ENCODE measurements at places on chromosomes 4 and X. TPM values are rescaled to one million over a fixed set of nuclear protein-coding genes. Genes with fewer than 3 reads are reported as not detected.

The ANKRD17 gene
- 71.3 TPM for total RNA-seq

The PHKA2 gene
- 11.4 TPM for total RNA-seq

The EPGN gene
- 0.13 TPM for total RNA-seq

The RAB41 gene
- not detected for total RNA-seq

The SLC6A14 gene
- total RNA-seq = not detected

The JADE3 gene
- 4.3 TPM for total RNA-seq

The CENPVL2 gene
- not detected for total RNA-seq

The FRMPD3 gene
- total RNA-seq = 0.39 TPM

The PITX2 gene
- total RNA-seq = not detected

The CT45A1 gene
- total RNA-seq = not detected

The NSDHL gene
- total RNA-seq = 15.0 TPM

The VSIG4 gene
- total RNA-seq = not detected

The CXXC4 gene
- total RNA-seq = not detected

The EDA2R gene
- total RNA-seq = 5.6 TPM

The MAP7D2 gene
- 0.13 TPM for total RNA-seq

The LEF1 gene
- total RNA-seq = 2.4 TPM

The CT55 gene
- total RNA-seq = not detected

The GATA1 gene
- not detected for total RNA-seq

The SLC25A53 gene
- total RNA-seq = 7.1 TPM

The SLC10A4 gene
- not detected for total RNA-seq

The EVC2 gene
- total RNA-seq = 16.2 TPM

The TEX13B gene
- not detected for total RNA-seq

The KCNE5 gene
- total RNA-seq = 0.11 TPM

The RGN gene
- total RNA-seq = 9.6 TPM

The SATL1 gene
- not detected for total RNA-seq

The PRDM5 gene
- 26.9 TPM for total RNA-seq

The HSFX4 gene
- total RNA-seq = not detected

The PROM1 gene
- total RNA-seq = not detected

The FAM236D gene
- total RNA-seq = not detected

The GUCY2F gene
- not detected for total RNA-seq

The UCHL1 gene
- total RNA-seq = 54.6 TPM

The RPS6KA6 gene
- 6.8 TPM for total RNA-seq

The TMEM271 gene
- not detected for total RNA-seq

The MXRA5 gene
- total RNA-seq = 135 TPM

The PTPN13 gene
- total RNA-seq = 44.3 TPM

The MAGEC3 gene
- total RNA-seq = not detected

The S100G gene
- total RNA-seq = not detected

The KLB gene
- under 0.01 TPM for total RNA-seq

The PDE5A gene
- total RNA-seq = 115 TPM

The RBM47 gene
- 1.4 TPM for total RNA-seq

The PRRG1 gene
- 20.5 TPM for total RNA-seq

The SLC7A11 gene
- 70.8 TPM for total RNA-seq

The DOCK11 gene
- total RNA-seq = 19.2 TPM

The CXCL10 gene
- total RNA-seq = not detected

The AMELX gene
- total RNA-seq = not detected

The HTN1 gene
- not detected for total RNA-seq

The SLC16A2 gene
- 18.6 TPM for total RNA-seq

The MND1 gene
- 3.8 TPM for total RNA-seq

The VCX gene
- not detected for total RNA-seq

The FAM184B gene
- total RNA-seq = not detected

The BMPR1B gene
- 0.54 TPM for total RNA-seq

The UGT2B11 gene
- total RNA-seq = not detected

The SAT1 gene
- total RNA-seq = 194 TPM

Measured in articular chondrocyte of knee joint (primary cell).